Right ventricle myocardium inferior (tissue), 1 donor: ENCODE measurements at places on chromosomes 2 and 18.
A peak's percentile ranks its signal among the peaks of the same experiment; 100 is the strongest.

DNA sequence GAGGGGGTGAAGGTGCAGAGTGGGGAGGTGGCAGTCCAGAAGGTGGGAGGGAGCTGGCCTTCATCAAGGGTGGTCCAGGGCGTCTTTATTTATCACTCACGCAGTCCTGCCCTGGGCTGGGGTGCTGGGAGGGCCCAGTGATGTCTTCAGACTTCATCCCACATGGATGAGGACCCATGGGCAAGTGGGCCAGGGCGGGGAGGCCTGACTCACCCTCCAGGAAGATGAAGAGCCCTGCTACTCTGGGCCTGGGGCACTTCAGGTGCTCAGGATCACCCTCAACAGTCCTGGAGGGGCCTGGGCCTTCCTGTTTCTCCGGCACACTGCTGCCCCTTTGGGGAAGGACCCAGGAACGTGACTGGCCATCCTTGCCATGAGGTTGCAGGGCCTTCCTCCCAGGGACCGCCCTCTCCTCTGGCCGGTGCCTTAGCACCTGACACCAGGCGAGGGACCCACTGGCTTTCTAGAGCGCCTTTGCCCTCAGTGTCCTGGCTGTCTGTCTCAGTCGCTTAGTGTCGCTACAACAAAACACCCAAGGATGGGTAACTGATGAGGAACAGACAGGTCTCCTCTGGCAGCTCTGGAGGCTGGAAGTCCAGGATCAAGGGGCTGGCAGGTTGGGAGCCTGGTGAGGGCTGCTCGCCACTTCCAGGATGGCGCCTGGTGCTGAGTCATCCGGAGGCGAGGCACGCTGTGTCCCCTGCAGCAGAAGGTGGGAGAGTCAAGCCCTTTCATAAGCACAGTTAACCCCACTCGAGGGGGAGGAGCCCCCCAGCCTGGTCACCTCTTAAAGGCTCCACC lies 57.8 kb upstream of the HS6ST1 start:
- no peak for DNase-seq

- DNase-seq, result no peak
Observed at GRCh38 chr18:45839414-45840395, 14.2 kb downstream of the SIGLEC15 start.

- DNase-seq, result peak; percentile 87
Observed at GRCh38 chr2:241728627-241729026, 5.8 kb upstream of the D2HGDH start.

- no peak for DNase-seq
Observed at GRCh38 chr2:170243118-170243837, 65.3 kb downstream of the MYO3B start.

GRCh38 chr18:38941711-38942561 lies 1376.3 kb upstream of the CELF4 start:
- no peak for DNase-seq

- DNase-seq, result no peak
Observed at GRCh38 chr18:36850527-36851201, 21.7 kb downstream of the KIAA1328 start.
